Activated CD4-positive, alpha-beta T cell treated with anti-CD3 and anti-CD28 coated beads for 48 hours (primary cell): ENCODE measurements at places on chromosomes 1 and 21.

- no peak for DNase-seq
These were observed 24.6 kb downstream of the RPS6KA1 start for GRCh38 chr1:26553942-26554682.

- DNase-seq: no peak
These were observed 51.8 kb downstream of the VWA5B1 start for GRCh38 chr1:20342294-20343148.

DNA sequence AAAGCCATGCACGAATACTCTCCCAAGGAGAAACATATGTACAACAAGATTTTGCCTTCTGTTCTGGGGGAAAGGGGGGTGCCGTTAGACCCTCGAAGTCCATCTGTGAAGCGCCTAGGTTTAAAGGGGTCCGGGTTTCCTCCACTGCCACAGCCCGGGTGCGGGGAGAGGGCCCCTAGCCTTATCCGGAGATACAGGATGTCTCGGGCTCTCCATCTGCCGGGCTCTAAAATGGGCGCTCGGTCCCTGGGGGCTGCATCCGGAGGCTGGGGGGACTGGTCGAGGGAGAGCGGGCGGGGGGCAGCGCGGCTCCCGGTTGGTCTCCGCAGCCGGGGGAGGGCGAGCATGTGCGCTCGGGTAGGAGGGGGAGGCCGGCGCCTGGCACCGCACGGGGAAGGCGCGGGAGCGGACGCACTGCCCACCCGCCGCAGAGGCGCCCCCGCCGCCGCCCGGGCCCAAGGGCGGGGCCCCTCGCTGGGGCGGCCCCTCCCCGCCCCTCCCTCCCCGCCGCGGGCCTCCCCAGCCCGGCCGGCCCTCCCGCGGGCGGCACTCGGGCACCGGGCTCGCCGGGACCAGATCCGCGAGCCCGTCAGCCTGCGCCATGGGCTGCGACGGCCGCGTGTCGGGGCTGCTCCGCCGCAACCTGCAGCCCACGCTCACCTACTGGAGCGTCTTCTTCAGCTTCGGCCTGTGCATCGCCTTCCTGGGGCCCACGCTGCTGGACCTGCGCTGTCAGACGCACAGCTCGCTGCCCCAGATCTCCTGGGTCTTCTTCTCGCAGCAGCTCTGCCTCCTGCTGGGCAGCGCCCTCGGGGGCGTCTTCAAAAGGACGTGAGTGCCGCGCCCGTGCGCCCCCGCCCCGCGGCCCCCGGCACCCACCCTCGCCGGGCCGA is 63.1 kb downstream of the ELK4 start:
- no peak for DNase-seq

GRCh38 chr1:209815931-209816341 is 10.0 kb upstream of the IRF6 start:
- no peak for DNase-seq

GRCh38 chr1:6077506-6077905 is 31.8 kb downstream of the KCNAB2 start:
- no peak for DNase-seq

DNA sequence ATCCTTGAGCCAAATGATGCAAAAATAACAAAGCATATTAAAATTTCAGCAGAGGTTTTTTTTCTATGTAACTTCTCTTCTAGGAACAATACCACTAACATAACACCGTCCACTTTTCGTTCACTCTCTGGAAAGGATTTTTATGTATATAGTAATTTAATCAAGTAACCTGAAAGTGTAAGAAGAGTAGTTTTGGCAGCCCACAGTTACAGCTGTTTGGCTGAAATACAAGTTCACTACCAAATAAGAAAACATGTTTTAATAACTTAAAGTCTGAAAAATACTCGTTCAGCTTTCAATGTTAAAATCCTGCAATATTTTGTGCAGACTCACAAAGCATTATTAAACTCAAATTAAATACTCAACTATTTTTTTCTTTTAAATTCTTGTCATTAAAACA is 896.8 kb upstream of the ADGRL4 start:
- DNase-seq: no peak

- no peak for DNase-seq
These were observed 7.6 kb downstream of the GPA33 start for GRCh38 chr1:167082511-167083027.

- no peak for DNase-seq
These were observed 3.7 kb downstream of the BACH1 start for GRCh38 chr21:29302359-29302875.

DNA sequence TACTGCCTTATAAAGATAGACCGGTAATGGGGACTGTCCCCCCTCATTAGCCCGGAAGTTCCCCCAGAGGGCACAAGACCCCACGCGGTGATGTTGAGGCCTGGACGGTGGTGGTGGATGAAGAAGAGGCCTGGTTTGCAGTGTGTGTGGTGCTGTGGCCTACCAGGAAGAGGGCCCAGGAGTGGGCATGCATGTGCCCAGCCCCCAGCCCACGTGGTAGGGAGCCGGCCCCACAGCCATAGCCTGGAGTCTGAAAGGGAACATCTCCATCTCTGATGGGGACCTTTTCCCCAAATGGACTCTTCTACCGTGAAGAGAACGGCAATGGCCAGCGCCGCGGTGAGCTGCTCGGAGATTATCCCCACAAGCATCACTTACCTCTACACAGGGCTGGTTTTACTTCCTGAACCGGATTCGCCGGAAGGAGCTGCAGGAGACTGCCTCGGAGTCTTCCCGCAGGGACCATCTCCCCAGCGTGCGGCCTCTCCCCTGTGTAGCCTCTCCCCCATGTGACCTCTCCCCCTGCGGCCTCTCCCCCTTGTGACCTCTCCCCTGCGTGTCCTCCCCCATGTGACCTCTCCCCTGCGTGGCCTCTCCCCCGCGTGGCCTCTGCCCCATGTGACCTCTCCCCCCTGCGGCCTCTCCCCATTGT is 20.6 kb downstream of the RRP1 start:
- no peak for DNase-seq
